CD8-positive, alpha-beta T cell (primary cell): ENCODE measurements at places on chromosomes 6 and 20.

DNA sequence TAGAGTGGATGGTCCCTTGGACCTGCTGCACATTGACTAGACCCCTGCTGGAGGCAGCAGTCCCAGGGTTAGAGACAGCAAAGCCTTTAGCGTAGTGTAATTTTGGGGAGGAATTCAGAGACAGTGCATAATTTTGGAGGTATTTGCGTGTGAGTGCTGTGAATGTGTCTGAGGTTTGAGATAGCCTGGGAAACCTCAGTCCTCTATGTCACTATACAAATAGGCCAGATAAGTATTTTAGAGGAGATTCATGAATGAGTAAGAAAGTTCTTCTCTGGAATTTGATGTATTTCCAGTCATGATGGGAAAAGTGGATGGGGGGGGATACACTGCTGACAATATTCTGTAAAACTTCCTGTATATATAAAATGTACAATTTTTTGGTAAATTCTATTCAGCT is 25.8 kb upstream of the MTRF1L start:
- no peak for DNase-seq

DNA sequence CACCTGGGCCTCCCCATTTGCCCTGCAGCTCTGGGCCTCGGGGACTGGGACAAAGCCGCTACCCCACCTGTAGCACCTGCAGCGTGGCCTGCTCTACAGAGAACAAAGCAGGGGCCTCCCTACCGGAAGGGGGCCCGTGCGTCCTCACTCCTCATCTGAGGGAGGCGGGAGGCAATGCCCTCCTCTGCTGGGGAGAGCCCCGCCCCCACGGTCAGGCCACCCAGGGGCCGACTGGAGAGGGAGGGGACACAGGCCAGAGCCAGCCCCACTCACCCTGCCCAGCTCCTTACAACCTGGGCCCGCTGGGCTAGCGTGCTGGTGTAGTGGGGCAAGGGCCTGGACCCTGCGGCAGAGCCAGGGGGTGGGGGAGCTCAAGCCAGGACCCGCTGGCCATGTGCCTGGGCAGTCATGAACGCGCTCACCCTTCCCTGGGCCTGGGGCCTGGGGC is 8.0 kb downstream of the LAMA5 start:
- no peak for DNase-seq

GRCh38 chr6:141443668-141444289 is 688.9 kb upstream of the GJE1 start:
- no peak for DNase-seq

DNA sequence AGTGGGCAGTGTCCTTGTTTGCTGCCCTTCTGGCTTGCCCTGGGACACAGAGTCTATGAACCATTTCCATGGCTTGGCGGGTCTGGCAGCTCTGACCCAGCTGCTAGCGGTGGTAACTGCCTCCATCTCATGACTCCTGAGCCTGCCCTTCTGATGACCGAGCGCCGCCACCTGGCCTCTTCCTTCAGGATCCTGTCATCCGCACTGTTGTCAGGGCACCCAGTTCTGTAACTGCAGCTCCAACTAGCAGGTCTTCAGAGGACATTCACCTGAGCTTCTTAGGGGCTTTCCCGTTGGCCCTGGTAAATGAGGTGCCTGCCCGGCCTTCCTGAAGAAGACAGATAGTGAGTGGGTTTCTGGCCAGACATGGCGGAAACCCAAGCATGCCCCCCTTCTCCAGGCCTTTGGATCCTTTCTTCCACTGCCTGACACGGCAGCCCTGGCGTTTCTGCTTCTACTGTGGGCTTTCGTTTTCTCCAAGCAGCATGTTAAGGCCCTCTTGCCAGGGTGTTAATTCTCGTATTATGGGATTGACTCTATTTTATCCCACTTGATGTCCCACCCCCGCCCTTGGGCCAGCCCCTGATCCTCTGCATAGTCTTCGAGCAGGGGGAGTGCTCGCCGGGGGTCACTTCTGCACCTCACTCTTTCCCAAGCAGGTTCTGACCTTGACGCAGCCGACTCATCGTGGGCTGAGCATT is 24.7 kb downstream of the PACSIN1 start:
- no peak for DNase-seq

- DNase-seq, result no peak
Measured at GRCh38 chr6:21375151-21376116, 218.1 kb upstream of the SOX4 start.

DNA sequence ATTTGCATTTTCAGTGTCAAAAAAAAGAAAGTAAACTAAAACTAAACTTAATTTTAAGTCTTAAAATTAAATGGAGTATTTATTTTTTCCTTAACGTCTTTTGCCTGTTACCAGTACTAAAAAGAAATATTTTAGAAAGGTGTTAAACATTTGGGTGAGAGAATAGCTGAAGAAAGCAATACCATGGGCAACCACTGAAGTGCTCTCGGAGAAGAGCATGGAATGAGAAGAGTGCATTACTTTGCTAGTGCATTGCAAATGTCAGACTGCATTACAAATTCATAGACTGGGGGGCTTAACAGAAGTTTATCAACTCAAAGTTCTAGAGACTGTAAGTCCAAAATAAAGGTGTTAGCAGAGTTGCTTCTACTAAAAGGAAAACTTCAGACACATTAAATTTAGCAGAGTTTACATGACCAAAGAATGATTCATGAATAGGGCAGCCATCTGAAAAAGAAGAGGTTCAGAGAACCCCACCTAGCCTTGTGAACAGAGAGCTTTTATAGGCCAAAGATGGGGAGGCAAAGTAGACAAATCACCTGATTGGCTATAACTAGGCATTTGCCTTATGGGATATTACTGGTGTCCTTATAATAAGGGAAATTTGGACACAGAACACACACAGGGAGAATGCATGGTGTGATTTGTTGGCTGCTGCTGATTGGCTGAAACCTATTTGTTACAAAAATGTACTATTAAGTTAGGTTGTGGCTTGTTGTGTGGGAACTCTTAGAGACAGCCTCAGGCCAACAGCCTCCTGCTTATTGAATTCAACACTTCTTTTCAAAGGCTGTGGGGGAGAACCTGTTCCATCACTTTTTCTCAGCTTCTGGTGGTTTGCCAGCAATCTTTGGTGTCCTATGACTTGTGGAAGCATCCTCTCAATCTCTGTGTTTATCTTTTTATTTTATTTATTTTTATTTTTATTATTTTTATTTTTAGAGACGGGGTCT is 106.7 kb upstream of the RREB1 start:
- DNase-seq, result no peak

DNA sequence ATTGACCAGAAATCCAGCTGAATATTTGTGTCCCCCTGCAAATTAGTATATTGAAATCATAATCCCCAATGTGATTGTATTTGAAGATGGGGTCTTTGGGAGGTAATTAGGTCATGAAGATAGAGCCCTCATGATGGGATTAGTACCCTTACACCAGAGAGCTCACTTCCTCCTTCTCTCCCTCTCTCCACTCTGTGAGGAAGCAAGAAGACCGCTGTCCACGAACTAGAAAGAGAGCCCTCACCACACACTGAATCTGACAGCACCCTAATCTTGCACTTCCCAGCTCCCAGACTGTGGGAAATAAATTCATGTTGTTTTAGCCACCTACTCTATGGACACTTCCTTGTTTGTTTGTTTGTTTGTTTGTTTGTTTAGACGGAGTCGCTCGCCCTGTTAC is 11.9 kb upstream of the PLAGL1 start:
- no peak for DNase-seq

GRCh38 chr6:19697744-19698290 is 139.4 kb upstream of the ID4 start:
- no peak for DNase-seq

DNA sequence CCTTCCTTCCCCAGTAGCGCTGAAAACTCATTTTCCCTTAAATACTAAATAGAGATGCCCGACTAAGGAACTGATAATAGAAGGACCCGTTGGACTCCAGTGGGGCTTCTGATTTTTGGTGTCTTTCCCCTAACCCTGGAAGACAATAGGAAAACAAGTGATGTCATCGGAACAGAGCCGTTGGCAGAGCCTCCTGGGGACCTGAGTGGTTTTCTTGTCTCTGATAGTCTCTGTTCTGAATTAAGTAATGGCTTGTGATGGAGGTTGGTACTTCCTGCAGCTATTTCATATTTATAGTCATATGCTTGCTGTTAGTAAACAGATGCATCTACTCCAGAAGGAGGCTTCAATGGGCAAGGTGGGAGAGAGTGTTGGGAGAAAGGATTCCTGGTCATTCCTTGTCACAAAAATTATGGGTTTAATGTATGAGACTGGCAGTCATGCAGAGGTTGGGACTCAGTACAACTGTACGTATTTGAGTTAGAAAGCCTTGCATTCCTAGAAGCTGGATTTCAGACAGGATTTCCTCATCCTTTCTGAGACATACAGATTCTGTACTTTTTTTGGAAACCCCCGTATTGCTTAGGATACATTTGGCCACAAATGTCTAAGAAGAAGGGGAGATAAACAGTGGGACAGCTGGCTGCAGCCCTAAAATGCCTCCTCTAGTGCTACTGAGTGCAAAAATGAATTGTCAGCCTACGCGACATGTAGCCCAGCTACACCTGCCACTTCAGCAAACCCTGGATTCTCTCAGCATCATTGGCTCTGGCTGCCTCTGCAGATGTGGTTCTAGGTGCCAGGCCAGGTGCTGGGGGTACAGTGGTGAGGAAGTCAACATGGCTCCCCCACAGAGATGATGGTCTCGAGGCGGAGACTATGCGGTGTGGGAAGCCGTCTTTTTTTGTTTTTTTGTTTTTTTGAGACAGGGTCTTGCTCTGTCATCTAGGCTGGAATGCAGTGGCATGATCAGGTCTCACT is 38.1 kb downstream of the CDS2 start:
- no peak for DNase-seq

- no peak for DNase-seq
Measured at GRCh38 chr6:152462716-152463115, 174.4 kb downstream of the SYNE1 start.

DNA sequence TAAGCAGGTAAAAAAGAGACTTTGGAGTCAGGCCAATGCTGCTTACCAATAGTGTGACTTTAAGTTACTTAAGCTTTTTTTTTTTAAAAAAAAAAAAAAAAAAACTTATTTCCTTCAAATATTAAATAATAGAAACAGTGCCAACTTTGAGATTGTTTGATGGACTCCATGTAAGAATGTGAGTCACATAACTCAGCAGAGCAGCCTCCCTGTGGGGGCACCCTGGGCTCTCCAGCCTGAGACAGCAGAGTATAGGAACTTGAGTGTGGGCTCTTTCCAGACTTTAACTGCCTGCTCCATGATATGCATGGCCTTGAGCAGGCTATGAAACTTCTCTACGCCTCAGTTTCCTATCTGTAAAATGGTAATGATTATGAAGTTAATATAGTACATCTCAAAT is 113.3 kb upstream of the SAMD5 start:
- DNase-seq, result no peak

DNA sequence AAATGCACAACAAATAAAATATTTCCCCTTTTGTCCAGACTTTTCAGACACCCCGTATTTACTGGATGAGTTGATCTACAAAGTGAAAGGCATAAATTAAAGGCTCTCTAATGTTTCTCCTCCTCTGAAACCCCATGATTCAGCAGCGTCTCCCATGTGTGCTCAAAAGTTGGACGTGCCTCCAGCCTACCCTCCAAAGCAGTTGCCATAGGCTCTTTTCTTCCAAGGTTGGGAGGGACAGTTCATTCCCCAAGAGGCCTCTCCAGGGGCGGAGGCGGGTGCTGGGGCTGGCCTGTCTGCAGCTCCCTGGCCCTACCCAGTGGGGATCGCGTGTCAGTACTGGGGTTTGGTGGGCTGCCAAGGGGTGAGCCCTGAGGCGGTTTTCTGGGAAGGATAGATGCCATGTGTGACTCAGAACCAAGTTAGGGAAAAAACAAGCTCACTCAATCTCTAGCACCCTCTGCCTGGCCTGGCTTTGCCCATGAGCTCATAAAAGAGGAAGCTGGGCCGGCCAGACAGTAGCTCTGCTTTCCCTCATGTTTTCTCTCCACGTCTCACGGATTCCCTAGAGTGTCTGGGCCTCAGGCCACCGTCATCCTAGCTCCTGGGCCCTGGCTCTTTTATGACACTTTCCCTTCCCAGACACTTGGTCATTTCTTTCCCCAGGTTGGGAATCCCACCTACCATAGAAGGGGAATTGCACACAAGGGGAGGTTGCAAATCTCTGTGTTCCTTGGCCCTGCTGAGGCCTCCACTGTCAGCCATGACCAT is 8.0 kb upstream of the IER3 start:
- DNase-seq, result no peak

DNA sequence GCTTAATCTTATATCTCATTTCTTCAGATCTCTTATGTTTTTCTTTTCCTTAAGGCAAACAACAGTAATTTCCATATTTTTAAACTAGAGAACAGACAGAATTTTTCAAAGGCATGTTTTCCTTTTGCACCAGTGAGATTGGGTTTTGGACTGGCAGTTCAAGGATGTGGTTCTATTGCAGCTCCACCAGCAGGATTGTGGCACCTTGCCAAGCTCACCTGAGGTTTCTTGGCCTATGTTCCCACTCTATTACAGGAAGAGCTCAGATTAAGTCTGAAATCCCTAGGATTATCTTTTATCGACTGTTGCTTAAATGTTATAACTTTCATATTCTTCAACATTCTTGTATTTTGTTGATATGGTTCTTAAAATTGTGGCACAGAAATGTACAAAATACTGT is 218.9 kb downstream of the PLCB4 start:
- no peak for DNase-seq

- no peak for DNase-seq
Measured at GRCh38 chr6:43248101-43248500, 4.8 kb downstream of the TTBK1 start.

DNA sequence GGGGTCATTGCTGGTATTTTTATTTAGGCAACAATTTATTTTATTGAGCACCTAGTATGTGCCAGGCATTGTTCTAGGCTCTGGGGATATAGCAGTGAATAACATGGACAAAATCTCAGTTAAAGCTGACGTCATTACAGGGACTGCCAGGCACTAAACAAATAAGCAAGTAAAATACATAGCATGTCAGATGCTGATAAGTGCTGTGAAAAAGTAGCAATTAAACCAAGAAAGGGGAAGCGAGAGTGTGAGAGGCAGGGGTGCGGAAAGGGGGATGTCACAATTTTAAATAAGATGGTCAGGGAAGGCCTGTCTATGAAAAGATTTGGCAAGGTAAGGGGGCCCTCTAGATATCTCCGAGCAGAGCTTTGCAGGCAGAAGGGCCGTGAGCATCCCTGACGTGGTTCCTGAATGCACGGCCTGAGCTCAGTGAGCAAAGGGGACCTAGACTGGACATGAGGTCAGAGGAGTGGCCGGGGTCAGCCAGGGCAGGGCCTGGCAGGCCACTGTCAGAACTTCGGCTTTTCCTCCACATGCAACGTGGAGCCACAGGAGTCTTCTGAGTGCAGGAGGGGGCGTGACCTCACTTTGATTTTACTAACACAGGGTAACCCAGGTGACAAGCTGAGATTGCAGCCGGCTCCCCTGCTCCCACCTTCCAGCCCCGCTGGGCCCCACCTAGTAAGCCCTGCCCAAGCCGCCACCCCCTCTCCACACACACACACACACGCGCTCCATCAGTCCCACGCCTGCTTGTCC is 24.2 kb upstream of the SIRPA start:
- DNase-seq, result no peak

DNA sequence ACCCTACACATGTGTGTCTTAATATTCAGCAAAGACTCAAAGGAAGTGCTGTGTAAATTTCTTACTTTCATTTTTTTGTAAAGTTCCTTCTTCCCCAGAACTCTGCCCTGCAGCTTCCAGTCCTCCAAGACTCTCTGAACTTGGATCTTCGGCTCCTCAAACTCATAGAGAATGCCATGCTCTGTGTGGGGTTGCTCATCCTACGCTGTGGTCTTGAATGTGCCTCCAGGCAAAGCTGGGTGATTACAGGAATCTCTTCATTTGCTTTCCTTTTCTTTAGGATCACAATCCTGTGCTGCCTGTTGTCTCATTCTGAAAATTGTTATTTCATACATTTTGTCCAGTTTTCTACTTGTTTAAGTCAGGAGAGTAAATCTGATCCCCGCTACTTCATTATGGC is 14.5 kb upstream of the CDC5L start:
- no peak for DNase-seq

- DNase-seq, result no peak
Measured at GRCh38 chr20:61982951-61983315, 82.7 kb downstream of the TAF4 start.
